Breast epithelium (tissue), 4 donors: ENCODE measurements at places on chromosomes 4 and X. TPM values are rescaled to one million over a fixed set of nuclear protein-coding genes. Genes with fewer than 3 reads are reported as not detected.
A peak's percentile ranks its signal among the peaks of the same experiment; 100 is the strongest.

- H3K4me1 ChIP-seq, result no peaks in the 10 kb centered on the region
- H3K27ac ChIP-seq, result no peak overlapping the region
- H3K4me3 ChIP-seq, result no peak overlapping the region
- no peaks in the 10 kb centered on the region for H3K27me3 ChIP-seq
- DNase-seq, result no peak
Measured at GRCh38 chr4:146978641-146979040, 33.0 kb upstream of the TTC29 start.

DNA sequence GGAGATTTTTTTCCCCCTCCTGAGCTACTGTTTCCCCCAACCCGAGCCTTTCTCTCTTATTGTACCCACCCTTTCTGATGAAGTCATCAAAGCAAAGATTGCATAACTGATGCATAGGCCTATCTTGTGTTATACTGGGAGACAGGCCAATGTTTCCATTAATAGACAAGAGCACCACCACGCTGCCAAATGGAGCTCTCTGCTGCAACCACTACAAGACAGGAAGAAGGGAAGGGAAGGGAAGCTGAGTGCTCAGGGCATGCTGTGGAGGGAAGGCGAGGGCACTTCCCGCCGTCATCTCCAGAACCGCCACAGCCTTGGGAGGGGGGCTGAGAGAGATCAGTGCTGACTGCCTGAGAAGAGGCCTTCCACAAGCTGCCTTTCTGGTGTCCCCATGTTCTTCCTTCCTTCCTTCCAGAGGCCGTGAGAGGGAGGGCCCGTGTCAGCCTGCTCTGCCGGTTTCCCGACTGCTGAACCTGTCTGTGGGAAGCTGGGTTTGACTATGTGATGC lies 75.0 kb downstream of the MGST2 start:
- peak overlapping the region; percentile 69 for H3K27ac ChIP-seq
- H3K27me3 ChIP-seq, result no peaks in the 10 kb centered on the region
- peak overlapping the region; percentile 35 for H3K4me3 ChIP-seq
- no peaks in the 10 kb centered on the region for H3K36me3 ChIP-seq
- peaks cover 6% of the 10 kb centered on the region for H3K4me1 ChIP-seq

DNA sequence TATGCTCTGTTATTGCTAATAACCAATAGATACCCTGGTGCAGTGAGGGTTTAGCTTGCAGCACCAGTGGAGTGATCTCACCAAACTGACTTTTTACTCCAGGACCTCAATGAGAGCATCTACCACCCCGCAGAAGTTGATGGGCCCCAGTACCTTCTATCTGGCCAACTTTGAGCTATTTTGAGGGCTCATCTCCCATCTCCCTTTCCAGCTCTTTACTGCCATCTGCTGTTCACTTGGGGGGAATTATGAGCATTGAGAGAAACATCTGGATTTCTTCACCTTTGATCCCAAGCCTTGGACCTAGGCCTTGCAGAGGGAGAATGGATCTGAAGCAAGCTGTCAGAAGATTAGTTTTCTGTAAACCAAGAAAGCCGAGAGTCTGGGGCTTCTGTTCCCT lies 143.6 kb downstream of the TMEM164 start:
- no peaks in the 10 kb centered on the region for H3K36me3 ChIP-seq
- no peak overlapping the region for H3K27ac ChIP-seq
- DNase-seq, result no peak
- no peaks in the 10 kb centered on the region for H3K4me1 ChIP-seq
- no peak overlapping the region for H3K4me3 ChIP-seq

Gene CPLX1
- total RNA-seq, result 1.2 TPM

- H3K4me3 ChIP-seq, result no peak overlapping the region
- H3K27ac ChIP-seq, result no peak overlapping the region
- no peak for DNase-seq
- no peaks in the 10 kb centered on the region for H3K4me1 ChIP-seq
- H3K36me3 ChIP-seq, result no peaks in the 10 kb centered on the region
Measured at GRCh38 chr4:10058371-10058770, 37.1 kb upstream of the SLC2A9 start.

DNA sequence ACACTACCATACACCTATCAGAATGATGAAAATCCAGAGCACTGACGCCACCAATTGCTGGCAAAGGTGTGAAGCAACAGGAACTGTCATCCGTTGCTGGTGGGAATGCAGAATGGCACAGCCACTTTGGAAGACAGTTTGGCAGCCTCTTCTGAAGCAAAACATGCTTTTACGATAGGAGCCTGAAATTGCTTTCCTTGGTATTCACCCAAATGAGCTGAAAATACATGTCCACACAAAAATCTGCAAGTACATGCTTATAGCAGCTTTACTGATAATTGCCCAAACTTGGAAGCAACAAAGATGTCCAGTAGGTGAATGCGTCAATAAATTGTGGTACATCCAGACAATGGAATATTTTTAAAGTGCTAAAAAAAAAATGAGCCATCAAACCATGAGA lies 322.8 kb upstream of the FAT1 start:
- no peaks in the 10 kb centered on the region for H3K36me3 ChIP-seq
- H3K4me1 ChIP-seq, result no peaks in the 10 kb centered on the region
- no peak overlapping the region for H3K27ac ChIP-seq
- DNase-seq, result no peak

Gene TRPC5OS
- not detected for total RNA-seq

Gene OPRPN
- total RNA-seq, result 1.0 TPM

- H3K27me3 ChIP-seq, result no peaks in the 10 kb centered on the region
- no peak overlapping the region for H3K4me3 ChIP-seq
- no peaks in the 10 kb centered on the region for H3K4me1 ChIP-seq
- no peaks in the 10 kb centered on the region for H3K36me3 ChIP-seq
Measured at GRCh38 chr4:188408244-188409030, 269.2 kb downstream of the TRIML1 start.

GRCh38 chr4:89324671-89325070 lies 17.1 kb upstream of the GPRIN3 start:
- DNase-seq, result no peak
- no peaks in the 10 kb centered on the region for H3K27me3 ChIP-seq
- no peaks in the 10 kb centered on the region for H3K4me1 ChIP-seq
- H3K4me3 ChIP-seq, result no peak overlapping the region
- H3K36me3 ChIP-seq, result no peaks in the 10 kb centered on the region
- no peak overlapping the region for H3K27ac ChIP-seq

DNA sequence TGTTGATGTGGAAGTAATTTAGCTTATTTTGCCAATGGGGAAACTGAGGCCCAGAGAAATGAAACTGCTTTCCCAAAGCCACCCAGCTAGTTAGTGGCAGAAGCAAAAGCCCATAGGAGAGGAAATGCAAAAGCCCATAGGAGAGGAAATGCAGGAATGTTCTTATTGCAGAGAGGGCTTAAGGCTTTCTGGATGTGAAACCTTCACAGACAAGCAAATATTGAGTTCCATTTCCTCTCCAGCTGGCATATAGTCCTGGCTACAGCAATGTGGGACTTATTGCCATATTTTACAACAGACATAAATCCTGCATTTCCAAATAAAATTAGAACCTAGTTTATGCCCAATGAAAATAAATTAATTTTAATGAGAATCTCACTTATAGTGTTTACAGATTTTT lies 69.7 kb downstream of the TMEM154 start:
- H3K36me3 ChIP-seq, result no peaks in the 10 kb centered on the region
- H3K4me1 ChIP-seq, result no peaks in the 10 kb centered on the region
- no peak for DNase-seq
- no peaks in the 10 kb centered on the region for H3K27me3 ChIP-seq

- H3K27me3 ChIP-seq, result no peaks in the 10 kb centered on the region
- H3K36me3 ChIP-seq, result no peaks in the 10 kb centered on the region
- no peaks in the 10 kb centered on the region for H3K4me1 ChIP-seq
- H3K27ac ChIP-seq, result no peak overlapping the region
Measured at GRCh38 chr4:113221990-113222389, 172.5 kb downstream of the ANK2 start.

DNA sequence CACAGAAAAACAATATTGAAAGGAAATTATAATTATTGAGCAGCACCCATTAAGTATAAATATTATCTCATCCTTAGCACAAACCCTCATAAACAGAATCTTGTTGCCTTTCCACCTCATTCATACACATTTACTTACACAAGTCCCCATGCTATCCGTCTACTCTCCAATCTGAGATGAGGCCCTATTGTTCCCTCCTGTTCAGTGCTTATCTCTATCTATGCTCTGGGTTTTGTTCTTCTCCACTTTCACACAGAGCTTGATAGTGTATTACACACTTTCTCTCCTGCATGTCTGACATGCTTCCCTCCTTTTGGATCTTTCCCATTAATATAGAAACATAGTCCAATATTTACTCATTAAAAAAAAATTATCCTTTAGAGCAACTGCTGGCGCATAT lies 238.2 kb upstream of the MAB21L2 start:
- no peak for DNase-seq
- no peak overlapping the region for H3K27ac ChIP-seq
- no peak overlapping the region for H3K4me3 ChIP-seq
- H3K4me1 ChIP-seq, result no peaks in the 10 kb centered on the region
- no peaks in the 10 kb centered on the region for H3K36me3 ChIP-seq

Gene LRRC66
- total RNA-seq, result 0.48 TPM

Gene ZNF157
- 0.33 TPM for total RNA-seq

DNA sequence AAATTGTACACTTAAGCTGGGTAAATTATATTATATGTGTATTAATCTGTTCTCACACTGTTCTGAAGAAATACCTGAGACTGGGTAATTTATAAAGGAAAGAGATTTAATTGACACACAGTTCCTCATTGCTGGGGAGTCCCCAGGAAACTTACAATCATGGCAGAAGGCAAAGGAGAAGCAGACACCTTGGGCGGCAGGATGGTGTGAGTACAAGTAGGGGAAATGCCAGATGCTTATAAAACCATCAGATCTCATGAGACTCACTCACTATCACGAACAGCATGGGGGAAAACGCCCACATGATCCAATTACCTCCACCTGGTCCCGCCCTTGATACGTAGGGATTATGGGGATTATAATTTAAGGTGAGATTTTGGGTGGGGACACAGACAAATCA lies 34.9 kb downstream of the PDE5A start:
- DNase-seq, result no peak
- no peak overlapping the region for H3K27ac ChIP-seq
- H3K36me3 ChIP-seq, result no peaks in the 10 kb centered on the region
- no peak overlapping the region for H3K4me3 ChIP-seq
- no peaks in the 10 kb centered on the region for H3K27me3 ChIP-seq
